Cortex of kidney (tissue), 1 donor: ENCODE measurements at places on chromosomes 6 and 20.

DNA sequence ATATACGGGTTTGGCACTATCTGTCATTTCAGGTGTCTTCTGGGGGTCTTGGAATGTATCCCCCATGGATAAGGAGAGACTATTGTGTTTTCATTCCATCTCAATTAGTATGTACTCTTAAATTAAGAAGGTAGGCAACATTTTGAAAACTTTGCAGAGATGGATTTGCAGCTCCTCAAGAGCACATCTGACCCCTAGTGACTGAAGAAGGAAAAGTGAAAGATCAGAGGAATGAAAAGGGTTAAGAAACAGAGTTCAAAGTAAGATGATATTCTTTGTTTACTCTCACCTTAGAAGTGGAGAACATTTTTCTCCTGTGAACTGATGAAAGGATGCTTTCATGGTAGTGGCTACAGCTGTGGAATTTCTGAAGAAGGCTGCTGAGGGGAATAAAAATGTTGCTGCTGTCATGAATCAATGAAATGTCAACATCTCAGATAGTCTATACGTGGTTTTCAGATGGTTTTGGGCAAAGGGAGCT, 41.5 kb downstream of the SH3BGRL2 start:
- no peak for DNase-seq

DNA sequence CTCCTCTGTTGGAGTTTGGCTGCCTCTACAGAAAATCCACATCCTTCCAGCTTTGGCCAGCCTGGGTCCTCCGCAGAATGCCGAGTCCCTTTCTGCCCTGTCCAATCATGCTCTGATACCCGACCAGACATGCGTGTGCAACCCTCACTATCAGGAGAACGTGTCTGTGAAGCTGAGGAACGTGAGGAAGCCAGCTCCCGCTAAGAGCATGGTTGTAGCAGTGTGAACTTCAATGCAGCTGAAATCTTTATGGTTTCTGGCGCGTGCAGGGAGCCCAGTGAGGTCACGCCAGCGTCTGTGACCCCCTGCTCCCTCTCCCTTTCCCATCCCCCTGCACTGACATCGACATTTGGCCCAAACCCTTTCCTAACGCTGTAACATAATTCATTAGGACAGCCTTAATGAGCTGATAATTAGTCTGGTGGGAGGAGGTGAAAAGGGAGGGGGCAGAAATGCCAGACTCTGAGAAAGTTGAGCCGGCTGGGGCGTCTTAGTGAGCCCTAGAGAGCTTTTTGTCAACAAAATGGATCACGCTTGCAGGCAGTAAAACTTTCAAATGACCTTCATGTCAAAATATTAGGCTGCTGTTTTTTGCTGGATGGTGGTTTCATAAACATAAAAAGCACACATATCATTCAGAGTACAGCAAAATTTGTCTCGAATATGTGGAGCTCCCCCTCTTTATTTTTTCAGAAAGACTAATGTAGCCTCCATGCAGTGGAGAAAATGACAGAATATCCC, 423.3 kb downstream of the QKI start:
- no peak for DNase-seq

DNA sequence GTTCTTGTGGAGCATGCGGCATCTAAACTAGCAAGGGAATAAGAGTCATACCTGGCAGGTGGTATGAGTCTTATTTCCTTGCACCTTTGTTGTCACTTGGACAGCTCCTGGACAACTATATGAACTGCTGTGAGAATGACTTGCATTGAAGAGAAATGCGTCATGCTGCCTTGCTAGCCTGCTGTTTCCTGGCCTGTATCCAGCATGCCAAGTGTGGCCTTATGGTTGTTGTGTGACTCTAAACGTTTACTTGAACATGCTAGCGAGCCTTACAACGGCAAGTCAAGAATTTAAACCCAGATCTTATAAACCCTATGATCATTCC, 90.4 kb downstream of the CEP162 start:
- DNase-seq = no peak

GRCh38 chr6:95785785-95786184, 208.4 kb downstream of the MANEA start:
- no peak for DNase-seq

GRCh38 chr20:3820901-3821727, 767 bp downstream of the AP5S1 start:
- no peak for DNase-seq

DNA sequence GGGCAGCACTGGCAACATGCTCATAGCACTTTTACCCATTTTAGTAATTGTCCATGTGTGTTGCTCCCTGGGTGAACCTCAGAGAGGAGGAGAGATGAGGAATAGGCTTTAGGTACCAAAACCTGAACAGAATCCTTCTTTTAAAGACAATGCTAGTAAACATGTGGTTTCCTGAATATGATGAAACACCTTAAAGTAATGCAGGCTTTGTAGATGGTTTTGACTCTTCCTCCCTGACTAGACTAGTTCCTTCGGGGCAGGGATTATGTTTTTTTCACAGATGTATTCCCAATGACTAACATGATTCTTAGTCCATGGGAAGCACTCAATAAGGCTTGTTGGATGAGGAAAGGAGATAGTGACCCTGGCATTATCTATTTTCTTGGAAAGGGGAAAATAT, 367.6 kb upstream of the JAG1 start:
- DNase-seq = no peak

GRCh38 chr6:82176616-82177015, 70.9 kb downstream of the IBTK start:
- DNase-seq = no peak

DNA sequence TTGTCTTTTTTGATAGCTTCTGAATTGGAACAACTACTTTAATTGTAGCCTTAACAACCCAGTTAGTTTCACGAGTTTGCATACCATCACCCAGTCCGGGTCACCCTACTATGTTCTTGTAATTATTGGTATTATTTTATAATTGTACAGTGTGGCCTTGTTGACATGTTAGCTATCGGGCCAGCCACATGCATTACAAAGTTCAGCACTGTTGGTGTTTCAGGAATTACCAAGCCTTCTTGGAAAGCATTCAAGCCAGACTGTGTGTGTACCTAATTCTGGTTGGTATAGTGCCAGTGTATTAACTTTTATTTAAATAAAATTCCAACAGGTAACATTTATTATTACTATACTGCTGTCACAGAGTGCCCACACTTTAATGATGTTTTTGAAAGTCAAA, 150.9 kb downstream of the JARID2 start:
- no peak for DNase-seq

DNA sequence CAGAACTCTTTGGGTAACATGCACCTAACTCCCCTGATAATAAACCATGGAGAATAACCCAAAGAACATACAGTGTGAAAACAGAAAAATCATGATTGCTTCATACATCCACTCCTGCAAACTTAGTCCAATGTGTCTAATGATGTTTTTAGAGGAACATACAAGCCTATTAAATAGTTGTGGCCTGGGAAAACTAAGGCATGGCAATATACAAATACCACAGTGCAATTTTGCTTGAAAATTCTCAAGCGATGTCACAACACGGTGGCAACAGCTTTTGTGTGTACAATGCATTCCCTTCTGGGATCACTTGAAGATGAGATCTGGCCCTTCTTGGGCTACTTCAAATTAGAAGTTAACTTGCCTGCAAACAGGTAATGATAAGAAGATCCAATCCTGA, 16.7 kb downstream of the MAP3K5 start:
- DNase-seq = no peak

DNA sequence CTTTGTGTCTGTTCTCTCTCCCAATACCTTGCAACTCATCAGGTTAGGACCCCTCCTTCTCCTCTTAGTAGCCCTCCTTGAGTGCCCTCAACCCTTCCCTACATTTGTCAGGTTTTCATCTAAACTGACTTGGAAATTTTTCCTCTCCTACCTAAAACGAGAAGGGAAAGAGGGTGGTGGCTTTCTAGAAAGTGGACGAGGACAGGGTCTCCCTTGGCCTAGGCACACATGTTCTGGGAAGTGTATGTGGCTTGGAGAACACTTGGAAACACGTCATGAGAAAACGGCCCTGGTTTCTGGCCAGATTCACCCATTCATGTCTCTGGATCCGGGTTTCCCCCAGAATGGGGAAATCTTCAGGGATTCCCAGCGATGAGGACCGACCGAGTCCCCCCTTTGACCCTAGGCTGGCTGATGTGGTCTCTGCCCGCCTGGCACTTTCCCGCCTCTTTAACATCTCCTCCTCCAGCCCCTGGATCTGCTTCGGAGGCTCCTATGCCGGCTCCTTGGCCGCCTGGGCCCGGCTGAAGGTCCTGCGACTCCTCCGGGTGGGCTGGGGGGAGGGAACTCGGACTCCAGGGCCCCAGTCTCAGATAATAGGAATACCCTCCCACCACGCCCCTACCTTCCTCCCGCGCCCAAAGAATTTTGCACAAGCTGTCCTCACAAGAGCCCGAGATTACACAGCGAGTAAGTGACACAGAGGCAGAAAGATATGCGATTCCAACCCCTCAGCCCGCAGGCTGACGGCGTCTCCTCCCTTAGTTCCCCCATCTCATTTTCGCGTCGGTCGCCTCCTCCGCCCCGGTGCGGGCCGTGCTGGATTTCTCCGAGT, 3.0 kb downstream of the PRSS16 start:
- no peak for DNase-seq

DNA sequence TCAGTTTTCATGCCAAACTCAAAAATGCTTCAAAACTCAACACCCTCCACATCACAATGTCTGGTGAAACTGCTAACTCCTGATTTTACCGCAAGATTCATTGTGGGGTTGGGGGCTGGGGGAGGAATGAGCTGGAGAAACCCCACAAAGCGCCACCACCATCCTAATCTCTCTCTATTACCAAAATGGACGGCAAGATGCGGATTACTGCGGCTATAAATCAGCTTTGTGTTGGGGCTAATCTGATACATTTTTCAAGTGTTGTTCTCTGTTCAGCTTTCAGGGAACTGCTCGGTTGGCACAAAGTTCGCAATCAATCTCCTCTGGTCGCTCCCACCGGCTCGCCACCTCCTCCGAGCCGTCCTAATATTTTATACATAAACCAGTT, 83.7 kb downstream of the TMEM242 start:
- DNase-seq = no peak

- DNase-seq = no peak
Observed at GRCh38 chr6:96777113-96777512, 60.2 kb downstream of the GPR63 start.

- DNase-seq = no peak
Observed at GRCh38 chr20:8842525-8842924, 226.4 kb upstream of the PLCB4 start.

DNA sequence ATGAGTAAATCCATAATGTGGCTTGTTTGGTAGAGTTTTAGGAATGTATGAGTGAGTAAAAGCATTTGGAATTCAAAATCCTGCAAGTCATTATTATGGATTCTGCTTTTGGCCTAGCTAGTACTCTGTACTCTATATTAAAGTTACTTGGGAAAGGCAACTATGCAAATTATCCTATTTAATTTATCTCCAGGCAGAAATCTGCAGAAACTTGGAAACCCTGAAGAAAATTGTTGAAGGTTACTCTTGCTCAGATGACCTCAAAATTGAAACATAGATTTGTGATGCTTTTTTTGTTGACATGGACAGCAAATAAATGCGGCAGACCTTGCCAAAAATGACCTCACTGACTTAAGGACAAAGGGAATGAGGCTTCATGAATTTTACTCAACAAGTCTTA, 477.1 kb upstream of the EYS start:
- no peak for DNase-seq

DNA sequence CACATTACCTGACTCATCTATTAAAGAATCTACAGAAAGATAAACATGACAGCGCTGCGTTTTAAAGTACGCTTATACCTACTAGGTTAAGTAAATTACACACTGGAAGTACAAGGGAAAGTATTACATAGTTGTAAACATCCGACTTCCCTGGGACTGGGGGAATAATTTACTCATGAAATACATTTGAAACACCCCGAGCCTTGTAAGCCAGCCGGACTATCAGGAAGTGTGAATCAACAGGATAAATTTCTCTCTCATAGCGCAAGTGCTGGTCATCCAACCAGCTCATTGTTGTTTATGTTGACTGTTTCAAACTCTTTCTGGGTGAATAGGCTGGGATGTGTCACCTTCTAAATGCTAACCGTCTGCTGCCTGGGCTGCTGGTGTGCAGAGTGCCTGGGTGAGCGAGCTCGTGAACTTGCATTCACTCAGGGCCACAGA, 4.9 kb downstream of the BMP6 start:
- no peak for DNase-seq

- no peak for DNase-seq
Observed at GRCh38 chr6:75145976-75146375, 59.9 kb downstream of the COL12A1 start.

GRCh38 chr20:56702931-56703840, 74.1 kb downstream of the TFAP2C start:
- no peak for DNase-seq

- DNase-seq = no peak
Observed at GRCh38 chr6:118625833-118626232, 25.6 kb downstream of the CEP85L start.

- DNase-seq = no peak
Observed at GRCh38 chr20:63090052-63090451, 83.3 kb upstream of the BHLHE23 start.

GRCh38 chr6:113879186-113880096, 22.3 kb downstream of the MARCKS start:
- no peak for DNase-seq

DNA sequence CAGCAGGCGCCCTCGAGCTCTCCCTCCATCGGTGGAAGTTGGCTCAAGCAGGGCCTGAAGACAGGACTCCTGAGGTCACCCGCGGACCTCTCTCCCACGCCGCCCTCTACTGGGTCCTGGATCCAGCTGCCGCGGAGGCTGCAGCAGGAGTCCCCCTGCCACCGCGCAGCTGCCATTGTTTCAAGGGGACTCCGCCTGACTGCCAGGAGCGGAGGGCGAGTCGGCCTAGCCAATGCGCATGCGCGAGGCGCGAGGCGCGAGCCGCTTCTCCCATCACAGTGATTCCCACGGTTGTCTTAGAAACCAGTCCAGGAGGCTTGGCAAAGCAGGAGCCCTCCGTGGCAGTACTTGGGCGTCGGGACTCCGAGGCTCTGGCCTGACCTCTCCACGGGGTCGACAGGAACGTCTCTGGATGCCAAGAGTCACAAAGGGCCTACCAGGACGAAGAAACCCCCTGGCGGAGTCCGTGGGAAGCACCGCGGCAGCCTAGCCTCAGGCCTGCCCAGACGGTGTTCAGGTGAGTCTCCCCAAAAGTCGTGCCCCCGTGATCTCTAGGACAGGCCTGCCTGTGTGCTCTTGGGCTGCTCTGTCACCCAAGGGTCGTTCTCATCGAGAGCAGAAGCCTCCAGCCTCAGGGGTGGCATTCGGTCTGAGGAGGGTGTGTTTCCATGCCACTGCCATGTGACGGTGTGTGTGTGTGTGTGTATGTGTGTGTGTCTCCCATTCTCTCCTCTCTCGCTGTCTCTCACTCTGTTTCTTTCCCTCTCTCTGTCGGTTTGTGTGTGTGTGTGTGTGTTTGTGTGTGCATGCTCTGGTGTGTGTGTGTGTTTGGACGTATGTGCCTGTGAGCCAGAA, 290.6 kb upstream of the ZNF337 start:
- DNase-seq = no peak
